Naive thymus-derived CD4-positive, alpha-beta T cell (primary cell): ENCODE measurements at places on chromosomes 5 and 9. TPM values are rescaled to one million over a fixed set of nuclear protein-coding genes. Genes with fewer than 3 reads are reported as not detected.

Gene NUTM2F
- total RNA-seq, result not detected

Gene LCN6
- total RNA-seq, result not detected in 2 replicates

Gene ANGPTL2
- total RNA-seq, result not detected

DNA sequence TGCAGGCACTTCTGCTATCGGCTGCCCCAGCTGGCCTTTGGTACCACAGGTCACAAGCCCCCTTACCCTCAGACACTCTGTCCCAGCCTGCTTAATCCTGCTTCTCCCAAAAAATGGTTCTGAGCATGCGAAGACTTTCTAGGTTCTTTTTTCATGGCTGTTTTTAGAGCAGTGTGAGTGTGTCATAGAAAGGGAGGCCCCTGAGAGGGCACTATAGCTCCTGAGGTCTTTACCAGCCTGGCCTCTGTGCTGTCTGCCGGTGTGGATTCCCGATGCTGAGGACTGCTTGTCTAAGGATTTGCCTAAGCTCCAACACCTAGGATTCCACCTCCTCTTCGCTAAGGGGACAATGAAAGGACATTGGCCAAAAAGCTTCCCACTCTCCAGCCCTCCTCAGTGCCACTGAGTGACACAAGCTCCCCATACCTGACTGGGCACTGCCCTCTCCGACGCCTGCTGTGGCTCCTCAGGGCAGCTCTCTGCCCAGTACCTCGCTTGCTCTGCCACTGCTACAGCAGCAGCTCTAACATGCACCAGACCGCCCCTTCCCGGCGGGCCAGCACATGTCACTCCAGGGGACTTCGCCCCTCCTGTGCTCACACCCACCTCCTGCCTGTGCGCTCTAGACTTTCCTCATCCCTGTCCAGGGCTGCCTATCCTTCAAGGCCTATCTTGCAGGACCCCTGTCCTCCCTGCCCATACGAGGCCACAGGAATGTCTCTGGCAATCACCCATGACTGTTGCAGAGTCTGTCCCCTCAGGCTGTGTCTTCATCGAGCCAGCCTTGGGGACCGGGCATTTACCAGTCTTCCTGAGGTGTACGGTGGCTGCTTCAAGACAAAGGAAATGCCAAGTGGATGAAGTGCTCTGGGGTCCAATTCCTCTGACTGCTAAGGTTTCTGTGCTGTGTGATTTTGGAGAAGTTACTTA, 21.0 kb downstream of the MACROH2A1 start:
- no peak for DNase-seq

DNA sequence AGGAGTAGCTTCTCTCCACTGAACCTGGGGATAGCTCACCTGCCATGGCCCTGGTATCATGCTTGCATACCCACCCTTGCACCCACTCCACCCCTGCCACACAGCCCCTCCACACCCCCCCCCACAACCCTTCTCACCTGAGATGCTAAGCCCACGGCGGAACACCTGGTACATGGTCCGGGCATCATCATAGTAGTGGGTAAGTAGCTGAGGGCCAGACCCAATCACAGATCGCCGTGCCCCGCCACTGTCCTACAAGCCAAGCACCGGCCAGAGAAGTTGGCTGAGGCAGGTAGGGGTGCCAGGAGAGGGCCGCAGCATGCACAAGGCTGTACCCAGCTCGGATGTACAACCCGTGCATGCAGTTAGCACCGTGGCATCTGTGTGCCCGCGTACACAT, 20.7 kb downstream of the ACSL6 start:
- DNase-seq, result no peak

Gene ADAMTSL1
- total RNA-seq, result not detected

DNA sequence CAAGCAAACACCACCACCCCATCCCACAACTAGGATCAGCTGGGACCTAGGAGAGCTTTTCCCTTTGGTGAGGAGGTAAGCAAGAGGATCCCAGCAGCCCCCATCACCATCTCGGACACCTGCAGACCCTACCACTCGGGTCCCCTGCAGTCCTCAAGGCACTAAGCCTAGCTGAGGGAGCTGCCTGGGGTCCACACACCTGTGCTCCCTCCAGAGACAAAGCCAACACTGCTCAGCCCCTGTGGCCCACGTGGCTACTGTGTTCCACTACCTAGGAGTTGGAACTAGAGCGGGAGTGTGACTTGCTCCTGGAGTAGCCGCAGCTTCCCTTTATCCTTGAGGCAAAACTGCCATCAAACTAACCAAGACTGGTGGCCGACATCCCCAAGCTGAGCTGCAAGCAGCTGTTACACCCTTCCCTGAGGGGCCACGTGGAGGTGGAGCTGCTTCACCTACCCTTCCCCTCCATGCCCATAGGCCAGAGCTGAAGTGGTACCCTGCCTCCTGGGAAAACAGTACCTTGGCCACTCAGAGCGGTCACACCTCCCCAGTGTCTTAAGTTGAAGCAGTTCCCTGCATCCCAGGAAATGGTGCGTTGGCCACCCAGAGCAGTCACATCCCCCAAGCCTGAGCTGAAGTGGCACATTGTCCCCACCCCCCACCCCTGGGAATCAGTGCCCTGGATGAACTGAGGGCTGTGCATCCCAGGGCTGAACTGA, 205.5 kb downstream of the CACNA1B start:
- no peak for DNase-seq

Gene PGM5
- not detected for total RNA-seq

DNA sequence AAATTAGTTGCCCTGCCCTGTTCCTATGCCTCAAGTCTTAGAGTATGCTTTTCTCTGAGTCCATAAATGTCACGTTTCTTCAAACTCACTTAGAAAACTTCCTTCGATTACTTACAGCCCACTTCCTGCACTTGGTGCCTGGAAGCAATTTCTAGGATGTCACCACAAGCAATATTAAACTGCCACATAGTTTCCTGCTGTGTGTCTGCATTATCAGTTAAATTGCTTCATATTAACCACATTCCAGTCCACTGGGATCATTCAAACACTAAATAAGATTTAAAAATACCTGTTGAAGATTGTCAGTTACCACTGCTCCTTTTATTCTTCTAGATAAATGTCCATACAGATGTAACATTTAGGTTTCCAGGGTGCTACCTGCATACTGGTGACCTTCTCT, 4.1 kb downstream of the DENND1A start:
- DNase-seq, result no peak

DNA sequence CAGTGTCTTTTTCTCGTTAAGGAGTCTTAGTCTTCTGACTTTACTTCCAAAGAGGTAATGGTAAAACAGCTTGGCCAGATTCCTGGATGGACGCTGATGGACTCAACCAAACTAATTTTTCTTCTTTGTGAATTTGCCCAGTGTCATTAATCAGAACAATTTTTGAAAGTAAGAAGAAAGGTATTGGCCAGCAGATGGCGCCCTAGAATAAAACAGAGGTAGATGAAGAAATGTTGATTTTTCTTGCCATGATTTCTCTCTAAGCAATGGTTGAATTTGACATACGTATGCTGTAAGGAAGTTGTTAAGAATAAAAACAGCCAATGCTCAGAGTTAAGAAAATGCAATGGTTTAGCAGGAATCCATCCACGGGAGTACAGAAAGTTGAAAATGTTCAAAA, 500.0 kb downstream of the DIRAS2 start:
- DNase-seq, result peak; percentile 49

Gene PPIC
- not detected for total RNA-seq

Gene PLPP6
- total RNA-seq, result 7.4 TPM

Gene MLLT3
- total RNA-seq, result 40.9 TPM

DNA sequence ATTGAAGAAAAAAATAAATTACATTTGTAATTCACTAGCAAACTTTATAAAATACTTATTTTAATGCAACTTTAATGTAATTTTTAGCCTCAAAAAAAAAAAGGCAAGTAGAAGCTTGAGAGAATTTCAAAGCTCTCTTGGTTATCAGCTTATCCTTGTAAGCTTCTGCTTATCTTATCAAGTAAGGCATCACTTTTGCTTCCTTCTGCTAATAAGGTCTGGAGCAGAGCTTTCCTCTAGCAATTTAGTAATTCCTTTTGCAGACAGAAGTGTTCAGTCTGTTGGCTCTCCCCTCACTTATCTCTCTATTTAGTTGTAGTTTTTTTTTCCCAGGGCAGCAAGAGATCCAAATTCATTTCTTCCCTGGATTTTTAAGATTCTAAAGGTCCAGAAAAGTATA, 525.0 kb downstream of the ISL1 start:
- DNase-seq, result no peak

Gene BHMT2
- total RNA-seq, result not detected

- DNase-seq, result no peak
These were observed 64.2 kb downstream of the MAST4 start for GRCh38 chr5:66660396-66660795.

- DNase-seq, result no peak
These were observed 97.2 kb downstream of the RALGPS1 start for GRCh38 chr9:127011772-127012171.

- DNase-seq, result no peak
These were observed 184.3 kb downstream of the TSSK1B start for GRCh38 chr5:113250341-113250953.

- no peak for DNase-seq
These were observed 543.7 kb upstream of the TLE4 start for GRCh38 chr9:79028101-79028500.

DNA sequence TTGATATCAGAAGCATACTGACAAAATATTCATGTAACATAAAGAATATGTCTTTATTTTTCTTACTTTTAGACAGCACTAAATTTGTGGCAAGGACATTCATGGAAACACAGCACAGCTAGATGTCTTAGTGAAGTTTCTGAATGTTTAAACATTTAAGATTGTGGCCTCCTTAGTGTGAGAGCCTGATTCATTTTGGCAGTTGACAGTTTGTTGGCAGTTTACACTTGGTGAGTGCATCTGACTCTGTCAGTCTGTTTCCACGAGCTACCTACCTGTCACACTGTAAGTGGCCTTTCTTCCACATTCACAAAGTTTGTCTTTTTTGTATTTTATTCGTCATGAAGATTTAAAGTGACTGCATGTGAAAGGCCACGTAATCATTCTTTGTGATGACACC, 436.8 kb downstream of the TUSC1 start:
- no peak for DNase-seq

GRCh38 chr5:177468685-177469628, 4.5 kb downstream of the DBN1 start:
- no peak for DNase-seq
